ENCODE measurements at places on chromosomes 7 and 10. TPM values are rescaled to one million over a fixed set of nuclear protein-coding genes. Genes with fewer than 3 reads are reported as not detected.

GRCh38 chr7:114933658-114934057 is 11.8 kb downstream of the MDFIC start:
- no peak for DNase-seq

- no peak for DNase-seq
Observed at GRCh38 chr10:80649183-80649582, 111.5 kb downstream of the SH2D4B start.

GRCh38 chr10:112304267-112304859 is 21.2 kb downstream of the TECTB start:
- DNase-seq = no peak

GRCh38 chr7:141073641-141074161 is at the start of gene TMEM178B:
TMEM178B (plus strand) TSS chr7:141074064.
- DNase-seq = no peak

GRCh38 chr10:91349381-91349780 is 60.8 kb upstream of the HECTD2 start:
- DNase-seq = no peak

- DNase-seq = no peak
Observed at GRCh38 chr10:68135922-68136792, 26.9 kb downstream of the MYPN start.

DNA sequence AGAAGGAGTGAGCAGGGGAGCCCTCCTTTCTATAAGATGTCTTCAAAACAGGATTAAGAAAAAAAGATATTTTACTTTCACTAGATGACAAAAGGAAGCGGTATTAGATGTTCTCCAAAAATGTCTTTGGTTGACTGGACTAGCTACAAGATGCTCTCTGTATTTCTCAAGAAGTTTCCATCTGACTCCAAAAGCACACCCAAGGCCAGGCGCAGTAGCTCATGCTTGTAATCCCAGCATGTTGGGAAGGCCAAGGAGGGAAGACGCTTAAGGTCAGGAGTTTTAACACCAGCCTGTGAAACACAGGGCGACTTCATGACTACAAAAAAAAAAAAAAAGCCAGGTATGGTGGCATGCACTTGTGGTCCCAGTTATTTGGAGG is 84.5 kb downstream of the PIP4K2A start:
- DNase-seq = no peak

GRCh38 chr10:132975831-132976682 is 33.7 kb upstream of the CFAP46 start:
- no peak for DNase-seq

DNA sequence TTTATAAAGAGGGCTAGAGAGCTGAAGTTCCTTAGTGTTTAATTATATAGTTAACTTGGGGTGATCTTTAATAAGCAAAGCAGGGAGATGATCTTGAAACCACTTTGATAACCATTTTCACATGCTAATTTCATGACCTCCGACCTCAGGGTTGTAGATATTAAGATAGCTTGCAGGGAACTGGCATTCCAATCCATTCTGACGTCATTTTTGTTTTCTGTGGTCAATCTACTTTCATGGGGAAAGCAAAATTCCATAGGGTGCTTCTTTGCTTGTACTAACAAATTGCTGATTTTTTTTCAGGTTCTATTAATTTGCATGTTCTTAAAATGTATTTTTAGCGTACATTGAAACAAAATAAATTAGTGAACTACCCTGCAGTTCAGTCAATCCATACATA is 139.3 kb downstream of the CDCA7L start:
- no peak for DNase-seq

- no peak for DNase-seq
Observed at GRCh38 chr10:6236349-6237198, 33.8 kb downstream of the PFKFB3 start.

- DNase-seq = no peak
Observed at GRCh38 chr10:48603421-48604038, 1.3 kb downstream of the ARHGAP22 start.

GRCh38 chr10:97277551-97277950 is 14.9 kb downstream of the ARHGAP19 start:
- DNase-seq = no peak

DNA sequence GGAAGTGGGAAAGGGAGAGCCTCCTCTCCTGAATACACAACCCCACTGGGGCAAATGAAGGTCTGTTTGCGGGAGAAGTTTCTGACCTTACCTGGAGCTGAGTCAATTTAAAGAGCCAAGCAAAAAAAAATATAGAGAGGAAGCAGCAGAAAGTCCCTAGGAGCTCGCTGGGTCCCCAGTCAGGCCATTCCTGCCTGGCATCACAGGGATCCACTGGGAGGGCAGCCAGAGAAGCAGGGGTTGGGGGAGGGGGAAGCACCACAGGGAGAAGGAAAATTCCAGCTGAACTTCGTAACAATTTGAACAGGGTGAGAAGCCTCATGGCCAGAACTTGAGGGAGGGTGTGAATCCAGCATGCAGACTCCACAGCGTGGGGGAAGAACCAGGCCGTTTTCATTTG is 298.7 kb downstream of the LRRTM3 start:
- DNase-seq = no peak

DNA sequence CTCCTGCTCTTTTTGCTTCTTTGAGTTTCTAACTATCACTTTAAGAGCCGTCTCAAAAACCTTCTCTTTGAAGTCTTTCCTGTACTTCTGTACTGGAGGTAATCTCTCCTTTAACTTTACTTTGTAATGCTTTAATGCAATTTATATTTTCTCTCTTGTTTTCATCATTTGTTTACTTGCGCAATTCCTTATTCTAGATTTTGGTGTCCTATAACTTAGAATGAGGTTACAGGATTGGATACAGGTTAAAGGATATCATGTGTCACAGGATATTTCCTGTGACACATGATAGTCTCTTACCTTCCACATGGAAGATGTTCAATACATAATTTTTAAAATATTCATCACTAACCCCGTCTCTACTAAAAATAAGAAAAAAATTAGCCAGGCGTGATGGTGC is 42.4 kb upstream of the CPN1 start:
- DNase-seq = no peak

DNA sequence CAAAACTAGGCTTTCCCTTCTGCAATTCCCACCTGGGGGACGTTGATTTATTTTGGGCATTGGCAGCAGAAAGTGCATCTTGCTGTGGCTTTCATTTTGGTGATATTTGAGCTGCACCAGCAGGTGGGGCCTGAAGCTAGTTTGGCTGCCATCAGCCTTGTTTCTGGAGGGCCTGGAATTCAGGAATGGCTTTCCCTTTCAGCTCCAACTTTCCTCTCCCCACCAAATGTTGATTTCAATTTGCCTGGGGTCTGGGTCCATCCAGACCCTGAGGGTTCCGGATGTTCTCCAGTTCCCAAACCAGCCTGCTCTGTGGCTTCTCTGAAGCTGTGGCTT is 640.4 kb downstream of the TYW1 start:
- no peak for DNase-seq

DNA sequence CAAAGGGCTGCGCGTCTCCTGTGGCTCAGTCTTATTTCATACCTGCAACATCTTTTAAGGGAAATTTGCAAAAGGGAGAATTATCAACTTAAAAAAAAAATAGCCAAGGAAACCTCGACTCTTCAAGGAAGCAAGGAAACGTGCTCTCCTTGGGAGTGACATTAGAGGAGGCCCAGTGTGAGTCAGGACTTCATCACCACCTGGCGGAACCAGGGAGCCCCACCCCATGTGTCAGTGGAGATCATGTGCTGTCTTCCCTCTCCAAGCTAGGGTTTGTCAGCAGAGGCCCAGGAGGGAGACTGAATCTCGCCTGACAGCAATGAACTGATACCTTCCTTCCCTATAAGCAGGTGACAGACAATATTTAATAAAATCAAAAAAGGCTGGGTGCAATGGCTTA is 28.9 kb downstream of the POR start:
- no peak for DNase-seq

DNA sequence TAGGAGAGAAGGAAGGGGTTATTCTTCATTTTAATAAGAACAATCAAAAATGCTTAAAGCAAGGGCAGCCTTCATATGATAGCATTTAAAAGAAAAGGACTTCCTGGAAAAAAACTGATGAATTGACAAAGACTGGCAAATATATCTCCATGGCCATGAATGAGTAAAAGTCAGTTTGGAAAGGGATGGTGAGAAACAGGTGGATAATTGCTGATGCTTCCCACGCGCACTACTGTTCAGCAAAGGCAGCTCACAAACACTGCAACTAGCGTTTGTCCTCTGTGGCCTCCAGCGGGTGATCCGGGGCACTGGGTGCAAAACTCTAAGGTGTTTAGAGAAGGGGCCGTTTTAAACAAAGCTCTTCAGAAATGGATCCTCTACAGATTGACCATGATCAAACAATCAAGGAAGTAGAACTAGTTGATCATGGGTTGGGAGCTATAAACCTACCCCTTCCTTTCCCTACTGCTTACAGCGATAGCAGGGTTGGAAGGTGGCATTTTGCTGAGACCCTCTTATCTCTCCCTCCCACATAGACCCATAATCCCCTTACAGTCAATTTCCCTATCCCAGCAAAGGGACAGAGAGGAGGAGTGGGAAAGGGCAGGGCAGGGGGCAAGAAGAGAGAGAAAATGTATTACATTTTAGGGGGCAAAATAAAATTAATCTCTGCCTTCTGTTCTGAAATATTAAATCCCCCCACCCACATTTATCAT is 53.8 kb downstream of the SMURF1 start:
- no peak for DNase-seq

- DNase-seq = no peak
Observed at GRCh38 chr7:9192969-9193368, 759.6 kb downstream of the NXPH1 start.

DNA sequence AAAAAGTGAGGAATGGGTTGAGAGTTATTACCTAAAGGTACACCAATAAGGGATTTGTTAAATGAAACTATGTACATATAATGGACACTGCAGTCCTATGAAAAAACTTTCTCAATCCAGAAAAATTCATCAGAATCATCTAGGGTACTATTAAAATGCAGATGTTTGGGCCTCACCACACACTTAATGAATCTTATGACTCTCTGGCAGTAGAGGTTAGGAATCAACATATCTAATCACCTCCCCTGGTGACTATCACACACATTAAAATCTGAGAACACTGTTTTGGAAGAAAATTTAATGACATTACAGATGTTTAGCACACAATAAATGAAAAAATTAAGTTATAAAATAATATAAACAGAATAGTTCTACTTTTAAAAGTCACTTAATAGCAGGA is 32.1 kb downstream of the BAZ1B start:
- no peak for DNase-seq

- DNase-seq = peak; percentile 44
Observed at GRCh38 chr7:73606801-73607691, 17.3 kb downstream of the MLXIPL start.

DNA sequence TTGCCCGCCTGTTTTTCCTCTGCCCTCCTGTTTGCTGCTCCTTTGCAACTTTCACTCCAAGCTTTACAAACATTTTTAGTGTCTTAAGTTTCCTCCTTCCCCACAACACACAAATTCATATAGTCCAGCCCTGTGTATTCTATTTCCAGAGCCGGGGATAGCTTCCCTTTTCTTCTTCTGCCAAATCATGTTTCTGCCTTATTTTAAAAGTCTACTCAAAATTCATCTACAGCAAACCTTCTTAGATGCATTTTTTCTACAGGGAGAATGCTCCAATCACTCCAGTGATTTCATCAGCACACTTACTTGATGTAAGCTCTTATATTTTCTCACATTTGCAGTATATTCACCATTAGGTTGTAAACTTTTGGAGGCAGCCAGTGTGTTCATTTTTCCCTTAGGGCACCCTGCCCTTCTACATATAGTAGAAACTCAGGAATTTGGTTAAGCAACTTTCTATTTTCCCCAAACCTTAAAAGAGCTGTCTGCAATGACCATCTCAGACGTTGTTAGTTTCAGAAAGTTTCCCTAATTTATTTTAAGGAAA is 12.4 kb upstream of the ACTA2 start:
- DNase-seq = no peak

GRCh38 chr10:87613751-87614150 is 45.9 kb upstream of the PAPSS2 start:
- DNase-seq = no peak

- DNase-seq = no peak
Observed at GRCh38 chr10:102283488-102283887, 38.2 kb downstream of the GBF1 start.

GRCh38 chr7:51025668-51026067 is 243.0 kb upstream of the GRB10 start:
- DNase-seq = no peak

- no peak for DNase-seq
Observed at GRCh38 chr10:62554632-62555199, 180.5 kb downstream of the ZNF365 start.

DNA sequence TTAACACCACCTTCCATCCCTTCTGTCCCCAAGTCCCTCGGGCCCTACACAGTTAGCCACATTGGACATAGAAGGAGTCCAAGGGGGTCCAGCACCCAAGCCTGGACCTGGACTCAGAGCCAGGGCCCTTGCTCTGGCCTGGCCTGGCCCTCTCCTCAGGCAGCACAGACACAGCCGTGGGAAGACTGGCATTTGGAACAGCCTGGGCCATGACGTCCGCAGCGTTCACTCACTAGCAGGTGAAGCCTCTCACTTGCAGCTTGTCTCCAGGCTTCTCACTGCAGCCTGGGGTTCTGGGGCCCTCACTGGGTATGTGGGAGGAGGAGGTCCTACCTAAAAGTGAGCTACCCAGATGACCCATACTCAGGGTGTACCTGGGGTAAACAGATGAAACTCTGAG is 33.7 kb upstream of the AQP1 start:
- no peak for DNase-seq

DNA sequence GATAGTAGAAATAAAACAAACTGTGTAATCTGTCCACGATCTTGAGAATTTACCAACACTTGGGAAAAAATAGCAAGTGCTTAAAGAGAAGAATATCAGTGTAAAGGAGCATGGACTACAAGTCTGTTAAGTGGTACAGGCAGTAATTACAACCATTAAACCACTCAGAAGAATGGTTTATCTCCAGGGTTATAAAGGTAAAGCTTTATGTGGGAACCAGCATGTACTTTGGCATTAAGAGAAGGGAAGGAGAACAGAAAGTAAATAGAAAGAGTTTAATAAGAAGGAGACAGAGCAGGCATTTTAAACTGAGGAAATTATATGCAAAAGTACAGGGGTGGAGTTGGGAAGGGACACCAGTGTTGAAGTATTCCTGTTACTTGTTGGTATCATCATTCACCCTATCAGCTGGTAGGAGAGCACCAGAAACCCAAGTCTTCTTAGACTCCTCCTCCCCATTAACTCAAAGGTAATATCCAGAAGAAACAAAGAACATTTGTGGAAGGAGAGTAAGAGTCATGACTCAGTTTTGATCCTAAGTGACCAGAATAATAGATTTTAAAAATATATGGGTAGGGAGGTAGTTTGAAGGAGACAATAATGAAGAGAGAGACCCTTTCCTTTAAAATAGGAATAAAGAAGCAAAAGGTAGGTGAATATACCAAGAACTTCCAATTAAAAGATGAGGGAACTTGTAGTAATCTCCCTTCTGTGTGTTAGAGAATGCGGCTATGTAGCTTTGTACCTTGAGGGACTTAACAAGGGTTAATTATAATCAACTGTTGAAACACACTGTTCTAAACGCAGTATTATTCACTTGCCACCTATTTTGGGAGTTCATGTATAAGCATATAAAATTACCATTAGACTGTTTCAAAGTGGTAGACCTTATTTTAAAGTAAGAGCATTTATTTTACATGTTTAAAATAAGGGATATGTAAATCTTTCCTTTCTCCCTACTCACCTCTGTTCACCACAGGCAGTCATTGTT is 92.1 kb upstream of the STRIP2 start:
- DNase-seq = no peak

Gene UFSP1
- 1.4 TPM for total RNA-seq

Gene HABP2
- 0.11 TPM for total RNA-seq

Gene KIF11
- total RNA-seq = 14.4 TPM

Gene CNNM1
- 1.6 TPM for total RNA-seq

Gene ITGA8
- total RNA-seq = 55.2 TPM

Gene OR2A12
- not detected for total RNA-seq

Gene NPFFR1
- 1.8 TPM for total RNA-seq

Gene UNCX
- total RNA-seq = 1.8 TPM

Gene SSBP1
- total RNA-seq = 150 TPM

Gene TMEM270
- total RNA-seq = not detected
